ENCODE measurements at places on chromosomes 12 and 14.

DNA sequence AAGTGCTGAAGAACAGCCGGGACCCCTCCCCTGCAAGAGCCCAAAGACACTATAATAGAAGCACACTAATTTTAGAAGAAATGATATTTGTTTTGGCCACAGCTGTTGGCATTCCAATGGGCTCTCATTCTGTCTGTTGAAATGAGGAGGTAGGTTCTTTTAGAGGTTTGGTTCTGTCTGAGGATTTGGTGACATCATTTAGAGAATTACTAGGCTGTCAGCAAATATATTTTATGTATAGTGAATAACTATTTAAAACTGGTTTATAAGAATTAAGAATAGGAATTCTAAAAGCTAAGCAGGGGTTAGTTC lies 200.7 kb upstream of the SLC38A2 start:
- no peak for DNase-seq

DNA sequence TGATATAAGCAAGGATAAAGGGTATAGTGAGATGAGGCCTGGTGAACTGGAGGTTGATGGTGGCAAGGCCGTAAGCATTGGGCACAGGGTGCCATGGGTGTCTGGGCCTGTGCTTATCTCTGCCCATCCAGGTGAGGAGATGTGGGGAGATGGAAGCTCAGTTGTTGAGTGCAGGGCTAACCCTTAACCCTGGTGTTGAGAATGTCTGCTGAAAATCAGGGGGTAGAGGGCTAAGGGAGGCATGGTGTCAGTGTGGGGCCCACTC lies 86.1 kb downstream of the SYNE2 start:
- no peak for DNase-seq

GRCh38 chr12:89574736-89575208 lies 48.9 kb upstream of the POC1B start:
- DNase-seq = no peak

DNA sequence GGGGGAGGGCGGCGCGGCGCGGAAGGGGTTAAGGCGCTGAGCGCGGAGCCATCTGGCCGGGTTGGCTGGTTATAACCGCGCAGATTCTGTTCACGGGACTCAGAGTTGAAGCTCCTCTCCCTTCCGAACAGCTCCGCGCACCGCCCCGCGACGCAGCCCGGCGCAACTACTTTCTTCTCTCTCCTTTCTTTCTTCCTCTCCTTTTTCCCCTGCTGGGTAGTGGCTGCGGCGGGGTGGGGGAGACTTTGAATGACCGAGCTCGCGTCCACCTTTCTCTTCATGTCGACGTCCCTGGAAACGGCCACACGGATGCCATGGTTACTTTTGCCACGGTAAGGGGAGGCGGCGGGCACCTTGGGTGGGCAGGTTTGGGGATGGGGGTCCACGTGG lies at the start of gene NTF3:
Gene NTF3 (plus strand): TSS at position 98 of the 390 bp plus-strand sequence. CDS start 217 bp downstream, at position 315.
- DNase-seq = no peak

- peak; percentile 36 for DNase-seq
These were observed 3.7 kb downstream of the REM2 start for GRCh38 chr14:22886500-22887259.

GRCh38 chr12:121800694-121801594 lies 2.9 kb upstream of the SETD1B start:
- no peak for DNase-seq

GRCh38 chr12:108846290-108846701 lies 11.1 kb downstream of the SSH1 start:
- DNase-seq = no peak

- no peak for DNase-seq
These were observed 51.3 kb downstream of the KCNA5 start for GRCh38 chr12:5094986-5095385.

- no peak for DNase-seq
These were observed at the start of gene CD27 for GRCh38 chr12:6444704-6445688. CD27 (plus strand) TSS chr12:6444955; CDS start chr12:6445096, 141 bp downstream.

DNA sequence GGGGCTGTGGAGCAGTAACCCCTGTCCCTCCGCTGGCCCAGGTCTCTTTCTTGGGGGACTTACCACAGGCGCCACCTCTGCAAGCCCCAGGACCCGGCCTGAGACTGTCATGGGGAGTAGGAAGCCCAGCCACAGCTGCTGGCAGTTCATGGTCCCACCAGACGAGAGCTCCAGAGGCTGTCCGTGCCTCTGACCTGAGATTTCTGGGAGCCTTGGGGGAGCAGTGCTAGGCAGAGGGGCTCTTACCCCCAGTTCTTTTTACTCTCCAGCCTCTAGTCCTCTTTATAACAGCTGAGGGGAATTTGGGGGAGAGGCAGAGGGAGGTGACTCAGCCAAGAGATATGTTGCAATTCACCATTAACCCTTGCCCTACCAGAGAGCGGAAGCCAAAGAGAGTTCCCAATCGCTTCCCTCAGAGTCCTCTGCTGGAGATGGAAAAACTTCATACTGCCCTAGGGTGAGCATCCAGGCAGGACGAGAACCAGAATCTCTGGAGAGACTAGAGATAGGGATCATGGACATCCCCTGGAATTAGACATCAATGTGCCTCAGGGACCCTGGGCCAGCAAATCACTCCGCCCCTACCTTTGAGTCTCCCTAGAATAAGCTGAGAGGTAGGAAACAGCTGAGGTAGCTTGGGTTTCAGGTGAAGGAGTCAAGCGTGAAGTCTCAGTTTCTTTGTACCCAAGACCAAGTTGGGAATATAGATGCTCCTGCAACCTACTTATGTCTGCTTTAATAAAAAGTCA lies at the start of gene MMP19:
Gene MMP19 (minus strand): TSS at position 256 of the 749 bp plus-strand sequence. CDS start 106 bp downstream, at position 150.
- no peak for DNase-seq

GRCh38 chr12:56873382-56873781 lies 60.8 kb downstream of the SDR9C7 start:
- DNase-seq = no peak

GRCh38 chr12:569803-570434 lies 93.3 kb downstream of the NINJ2 start:
- DNase-seq = peak; percentile 94

GRCh38 chr14:28102001-28102400 lies 664.6 kb upstream of the FOXG1 start:
- no peak for DNase-seq

DNA sequence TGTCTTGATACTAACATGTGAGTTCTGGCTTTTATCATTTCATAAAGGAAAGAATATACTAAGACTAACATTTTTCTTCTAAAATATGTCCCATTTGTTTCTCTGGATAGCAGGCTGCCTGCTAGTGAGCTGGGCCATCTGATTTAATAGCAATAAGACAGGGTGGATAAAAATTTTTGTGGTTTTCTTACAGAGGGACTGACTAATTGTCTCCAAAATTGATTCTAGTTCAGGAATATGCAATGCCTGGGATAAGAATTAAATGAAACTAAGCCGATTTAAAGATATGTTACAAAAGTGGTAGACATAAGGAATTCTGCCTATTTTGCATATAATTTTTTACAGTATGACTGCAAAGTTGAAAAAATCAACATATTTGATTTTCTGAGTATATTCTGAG lies 252.9 kb upstream of the NAV3 start:
- no peak for DNase-seq

DNA sequence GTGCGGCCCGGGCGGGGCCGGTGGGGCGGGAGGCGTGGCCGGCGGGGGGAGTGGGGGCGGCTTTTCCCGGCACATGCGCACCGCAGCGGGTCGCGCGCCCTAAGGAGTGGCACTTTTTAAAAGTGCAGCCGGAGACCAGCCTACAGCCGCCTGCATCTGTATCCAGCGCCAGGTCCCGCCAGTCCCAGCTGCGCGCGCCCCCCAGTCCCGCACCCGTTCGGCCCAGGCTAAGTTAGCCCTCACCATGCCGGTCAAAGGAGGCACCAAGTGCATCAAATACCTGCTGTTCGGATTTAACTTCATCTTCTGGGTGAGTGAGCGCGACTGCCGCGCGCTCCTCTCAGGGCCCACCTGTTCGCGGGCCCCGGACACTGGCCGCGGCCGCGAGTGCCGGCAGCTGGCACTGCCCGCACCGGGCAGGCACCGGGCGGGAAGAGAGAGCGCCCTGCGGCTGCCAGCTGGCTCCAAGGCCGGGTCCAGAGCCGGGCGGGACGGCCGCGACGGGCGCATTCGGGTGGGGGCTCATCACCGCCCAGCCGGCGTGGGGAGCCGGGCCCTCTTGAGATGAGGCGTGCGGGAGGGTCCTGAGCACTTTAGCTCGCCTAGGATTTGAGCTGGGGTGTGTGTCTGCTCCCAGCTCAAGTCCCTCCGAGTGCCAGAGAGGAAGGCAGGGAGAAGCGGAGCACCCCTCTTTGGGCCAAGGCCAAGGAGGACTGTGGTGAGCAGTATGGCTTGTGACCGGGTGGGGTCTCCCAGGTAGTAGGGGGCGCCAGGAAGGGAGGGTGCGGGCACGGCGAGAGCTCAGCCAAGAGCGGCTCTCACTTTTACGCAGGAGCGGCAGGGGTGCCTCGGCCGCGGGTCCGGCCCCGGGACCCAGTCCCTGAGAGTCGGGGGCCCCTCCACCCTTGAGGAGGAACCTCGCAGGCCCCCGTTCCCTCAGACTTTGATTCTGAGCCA lies at the start of gene CD9:
Gene CD9 (plus strand): TSS at position 145 of the 957 bp plus-strand sequence. CDS start 100 bp downstream, at position 245.
- DNase-seq = peak; percentile 8

- DNase-seq = no peak
These were observed 76.7 kb downstream of the SCAF11 start for GRCh38 chr12:45913631-45914030.

DNA sequence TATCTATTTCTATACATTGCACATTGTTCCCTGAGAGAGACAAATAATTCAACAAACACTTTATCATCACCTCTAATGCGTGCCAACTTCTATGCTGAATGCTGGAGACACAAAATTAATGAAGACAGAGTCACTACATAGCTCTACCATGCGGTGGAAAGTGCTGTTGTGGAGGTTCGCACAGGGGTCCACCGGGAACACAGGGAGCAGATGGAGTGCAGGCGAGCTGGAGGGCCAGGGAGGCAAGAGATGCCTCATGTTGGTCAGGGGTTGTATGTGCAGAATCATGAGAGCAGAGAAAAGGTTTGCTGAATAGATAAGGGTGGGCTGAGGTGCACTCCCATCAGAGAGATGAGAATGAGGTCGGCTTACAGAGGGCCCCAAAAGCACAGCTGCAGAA lies 25.2 kb downstream of the FAM234B start:
- DNase-seq = no peak

GRCh38 chr14:55073856-55074255 lies 22.4 kb downstream of the MAPK1IP1L start:
- DNase-seq = no peak

DNA sequence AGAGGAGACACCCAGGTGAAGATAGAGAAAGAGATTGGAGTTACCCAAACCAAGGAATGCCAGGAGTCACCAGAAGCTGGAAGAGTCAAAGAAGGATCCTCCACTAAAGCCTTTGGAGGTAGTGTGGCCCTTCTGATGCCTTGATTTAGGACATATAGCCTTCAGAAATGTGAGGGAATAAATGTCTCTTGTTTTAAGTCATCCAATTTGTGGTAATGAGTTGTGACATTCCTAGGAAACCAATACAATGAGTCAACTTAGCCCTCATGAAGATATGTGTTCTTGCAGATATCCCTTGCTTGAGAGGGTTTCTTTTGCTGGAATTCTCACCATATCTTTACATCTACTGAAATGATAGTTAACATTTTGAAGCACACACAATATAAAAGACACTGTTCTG lies 58.8 kb downstream of the CCER1 start:
- DNase-seq = no peak

GRCh38 chr14:69753860-69754259 lies 13.1 kb upstream of the SRSF5 start:
- DNase-seq = no peak

DNA sequence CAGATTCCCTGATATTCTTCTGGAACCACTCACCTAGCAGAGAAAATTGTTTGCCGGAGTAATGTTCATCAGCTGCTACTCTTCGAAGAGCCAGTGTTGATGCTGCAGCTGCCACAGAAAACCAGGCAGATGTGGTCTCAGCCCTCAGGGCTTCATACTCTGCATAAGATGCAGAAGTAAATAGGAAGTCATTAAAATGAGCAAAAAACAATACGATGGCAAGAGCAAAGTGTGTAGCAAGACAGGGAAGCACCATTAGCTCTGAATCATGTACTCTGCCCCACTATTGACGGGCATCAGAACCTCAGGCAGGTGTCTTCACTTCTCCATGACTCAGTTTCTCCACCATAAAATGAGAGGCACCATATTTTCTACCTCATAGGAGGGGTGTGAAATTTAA lies 991.6 kb upstream of the TMEM132C start:
- DNase-seq = no peak

- DNase-seq = no peak
These were observed 188.7 kb upstream of the IGF1 start for GRCh38 chr12:102669056-102669455.

DNA sequence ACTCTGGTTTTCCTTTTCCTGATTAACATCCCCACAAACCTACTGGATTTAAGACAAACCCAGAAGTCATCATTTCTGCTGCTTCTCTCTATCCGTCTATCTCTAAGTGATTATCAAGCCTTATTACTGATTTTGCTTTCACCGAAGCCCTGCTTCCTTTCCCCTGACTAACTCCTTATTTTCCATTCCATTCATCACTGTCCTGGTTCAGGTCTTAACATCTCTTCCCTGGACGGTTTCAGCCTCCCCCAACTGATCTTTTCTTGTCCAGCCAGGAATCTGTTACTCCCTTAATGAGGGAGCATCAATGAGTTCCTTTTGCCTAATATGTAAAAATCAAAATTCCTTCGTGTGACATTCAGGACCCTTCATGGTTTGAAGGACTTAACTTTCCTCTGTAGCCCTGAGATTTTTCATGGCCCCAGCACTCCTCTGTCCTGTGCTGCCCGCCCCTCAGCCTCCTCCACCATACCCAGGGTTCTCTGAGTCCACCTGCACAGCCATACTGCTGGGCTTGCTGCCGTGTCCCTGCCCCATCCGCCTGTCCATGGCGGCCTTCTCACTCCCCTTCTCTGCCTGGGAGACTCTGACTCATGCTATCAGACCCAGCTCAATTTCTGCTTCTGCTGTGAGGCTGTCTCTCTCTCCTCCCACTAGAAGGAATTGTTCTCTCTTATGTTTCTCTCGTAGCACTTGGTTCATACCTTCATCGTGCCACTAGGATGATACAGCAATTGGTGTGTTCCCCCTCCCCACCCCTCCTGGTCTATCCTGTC lies 167.8 kb upstream of the HIF1A start:
- DNase-seq = no peak

GRCh38 chr12:132084621-132085290 lies 59.4 kb downstream of the DDX51 start:
- DNase-seq = peak; percentile 27

DNA sequence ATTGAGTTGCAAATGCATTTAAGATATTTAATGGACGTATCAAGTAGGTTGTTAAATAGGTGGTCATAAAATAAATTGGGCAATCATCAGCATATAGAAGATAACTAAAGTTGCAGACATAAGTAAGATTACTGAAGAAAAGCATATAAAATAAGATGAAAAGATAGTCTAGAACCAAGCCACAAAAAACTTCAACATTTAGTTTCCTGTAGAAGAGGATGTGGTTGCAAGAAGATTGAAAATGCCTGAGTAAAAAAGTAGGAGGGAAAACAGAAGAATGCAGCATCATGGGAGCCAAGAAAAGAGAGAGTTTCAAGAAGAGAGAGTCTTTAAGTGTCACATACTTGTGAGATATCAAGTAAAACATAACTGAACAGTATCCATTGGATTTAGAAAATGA lies 17.6 kb upstream of the SLC16A7 start:
- no peak for DNase-seq

DNA sequence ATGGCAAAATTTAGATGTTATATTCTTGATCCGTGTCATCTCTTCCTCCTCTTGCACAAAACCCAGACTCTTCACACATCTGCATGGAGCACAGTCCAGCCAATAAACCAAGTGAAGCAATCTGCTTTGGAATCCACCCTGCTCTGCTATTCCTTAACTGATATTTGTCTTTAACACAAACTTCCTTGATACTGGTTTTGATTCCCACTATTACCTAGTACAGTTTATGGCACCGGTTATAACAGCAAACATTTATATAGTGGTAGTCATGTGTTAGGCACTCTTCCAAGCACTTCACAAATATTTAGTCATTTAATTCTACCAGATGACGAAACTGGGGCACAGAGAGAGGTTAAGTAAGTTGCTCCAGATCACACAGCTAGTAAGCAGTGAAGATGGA lies 12.5 kb downstream of the STYK1 start:
- no peak for DNase-seq
